ENCODE measurements at places on chromosomes 13 and 19.

GRCh38 chr19:17629760-17630159, 58.4 kb downstream of the UNC13A start:
- no peak for DNase-seq

GRCh38 chr13:28273919-28274318, 135.6 kb downstream of the PAN3 start:
- DNase-seq: no peak

- DNase-seq: no peak
Observed at GRCh38 chr19:38277549-38277948, 13.2 kb downstream of the SPINT2 start.

DNA sequence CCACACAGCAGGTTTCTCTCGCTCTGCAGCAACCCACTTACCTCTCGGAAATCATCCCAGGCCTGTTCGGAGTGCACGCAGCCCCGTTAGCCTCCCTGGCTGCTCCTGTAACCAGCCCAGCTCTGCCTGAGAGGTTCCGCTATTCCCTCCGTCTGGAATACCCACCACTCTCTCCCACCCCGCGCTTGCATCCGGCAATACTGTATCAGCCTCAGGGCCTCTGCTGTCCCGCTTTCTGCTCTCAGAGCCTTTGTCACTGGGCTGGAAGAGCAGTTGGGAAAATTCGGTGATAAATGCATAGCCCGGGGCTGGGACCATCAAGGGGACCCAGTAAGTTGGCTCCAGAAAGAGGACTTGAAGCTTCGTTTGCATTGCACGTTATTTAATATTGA, 759 bp upstream of the TLE6 start:
- DNase-seq: no peak

- DNase-seq: no peak
Observed at GRCh38 chr13:109821103-109821502, 34.7 kb upstream of the IRS2 start.

DNA sequence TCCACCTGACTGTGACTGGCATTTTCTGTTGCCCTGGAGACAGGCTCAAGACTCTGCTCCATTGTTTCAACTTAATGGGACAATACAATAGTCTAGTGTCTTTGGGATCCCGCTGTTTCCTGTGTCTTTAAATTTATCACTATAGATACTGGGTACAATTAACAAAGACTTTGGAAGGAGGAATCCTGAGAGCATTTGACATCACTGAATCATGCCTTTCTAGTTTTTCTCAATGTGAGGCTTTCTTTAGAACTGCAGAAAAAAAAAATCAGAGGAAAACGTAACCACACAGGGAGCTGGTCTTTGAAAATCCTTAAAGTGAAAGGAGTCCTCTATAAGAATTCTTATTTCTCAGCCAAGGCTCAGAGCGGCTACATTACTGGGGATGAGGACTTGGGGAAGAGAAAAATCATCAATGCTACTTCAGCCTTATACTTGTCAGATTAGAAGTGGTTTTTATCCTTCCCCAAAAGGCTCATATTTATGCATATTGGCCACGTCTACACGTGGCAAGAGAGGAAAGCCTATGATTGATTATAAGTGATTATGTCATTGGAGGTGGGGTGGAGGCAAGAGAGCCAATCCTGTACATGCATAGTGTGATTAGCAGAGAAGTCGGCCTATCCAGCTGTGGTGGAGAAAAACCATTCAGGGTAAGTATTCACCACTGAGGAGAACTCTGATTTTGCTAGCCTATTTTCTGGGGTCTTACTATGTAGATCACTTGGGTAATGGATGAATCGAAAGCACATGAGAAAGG, 34.4 kb upstream of the UBL3 start:
- DNase-seq: no peak

GRCh38 chr13:29758531-29759114, 91.8 kb downstream of the UBL3 start:
- DNase-seq: peak; percentile 80

DNA sequence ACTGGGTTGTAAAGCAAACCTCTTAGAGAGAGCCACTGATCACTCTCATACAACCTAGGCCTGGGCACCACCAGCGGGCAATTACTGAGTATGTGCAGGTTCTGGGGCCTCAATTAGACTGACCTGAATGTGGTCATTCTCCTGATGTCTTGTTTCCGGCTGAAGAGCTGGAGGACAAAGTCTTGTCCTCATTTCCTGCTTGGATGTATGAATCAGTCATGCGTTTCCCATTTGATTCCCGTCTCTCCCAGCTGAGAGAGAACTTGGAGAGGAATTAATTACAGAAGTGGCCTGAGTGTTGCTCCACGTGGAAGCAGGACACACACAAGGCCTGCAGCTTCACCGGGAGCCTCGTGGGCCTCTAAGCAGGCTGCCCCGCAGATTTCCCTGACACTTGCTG, 799.3 kb upstream of the ARGLU1 start:
- no peak for DNase-seq

- no peak for DNase-seq
Observed at GRCh38 chr13:62110079-62110478, 694.4 kb upstream of the PCDH20 start.

Measured in activated CD8-positive, alpha-beta memory T cell treated with anti-CD3 and anti-CD28 coated beads, Interleukin-2, amount 10 ng/mL, durations not matched to agents 7 days and 5 days (primary cell).